H9 (cell line): ENCODE measurements at places on chromosomes 7 and 10. TPM values are rescaled to one million over a fixed set of nuclear protein-coding genes. Genes with fewer than 3 reads are reported as not detected.
A peak's percentile ranks its signal among the peaks of the same experiment; 100 is the strongest.

CNNM1 gene
- 0.33 and 0.35 TPM in 2 replicates for total RNA-seq

GRCh38 chr7:123569352-123570010, 11.9 kb upstream of the NDUFA5 start:
- no peaks in the 10 kb centered on the region; the same call in 2 of the 3 replicates for H3K36me3 ChIP-seq
- no peak overlapping the region for H3K27ac ChIP-seq
- DNase-seq = no peak
- no peaks in the 10 kb centered on the region for H3K27me3 ChIP-seq
- no peaks in the 10 kb centered on the region; the same call in 1 of the 2 replicates for H3K4me1 ChIP-seq

- no peaks in the 10 kb centered on the region for H3K27me3 ChIP-seq
- no peak overlapping the region for H3K27ac ChIP-seq
- peak; percentile 84 for DNase-seq
Observed at GRCh38 chr10:46255801-46256747, 30.7 kb upstream of the ANTXRL start.

GRCh38 chr7:7943951-7944350, 24.6 kb upstream of the GLCCI1 start:
- H3K27me3 ChIP-seq = no peaks in the 10 kb centered on the region
- no peak overlapping the region for H3K27ac ChIP-seq
- H3K4me1 ChIP-seq = 0 out of 2 replicates have a peak, but pooled peaks cover 3% of the 10 kb centered on the region
- no peaks in the 10 kb centered on the region for H3K36me3 ChIP-seq
- no peak for DNase-seq
- H3K4me3 ChIP-seq = no peak overlapping the region

DNA sequence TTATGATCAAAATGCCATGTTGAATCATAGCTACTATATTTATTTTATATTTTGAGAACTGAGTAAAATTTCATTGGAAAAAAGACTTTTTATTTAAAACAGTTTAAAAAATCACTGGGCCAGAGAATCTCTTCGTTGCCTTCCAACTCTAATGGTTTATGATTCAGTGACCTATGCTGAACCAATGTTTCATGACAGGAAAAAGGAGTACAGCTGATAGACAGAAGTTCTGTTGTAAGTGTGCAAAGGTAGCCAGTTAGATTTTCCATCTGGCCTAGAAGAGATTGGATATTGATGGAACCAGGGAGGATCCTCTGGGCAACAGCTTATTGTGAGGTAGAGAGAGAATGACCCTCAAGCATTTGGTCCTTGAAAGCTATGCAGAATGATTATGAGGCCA, 745.8 kb downstream of the SUGCT start:
- H3K27me3 ChIP-seq = no peaks in the 10 kb centered on the region
- no peak for DNase-seq
- no peaks in the 10 kb centered on the region for H3K4me1 ChIP-seq
- H3K4me3 ChIP-seq = no peak overlapping the region
